ENCODE measurements at places on chromosomes 12 and 14. TPM values are rescaled to one million over a fixed set of nuclear protein-coding genes. Genes with fewer than 3 reads are reported as not detected.

Gene TMPRSS12
- not detected for total RNA-seq

Gene BMP4
- 6.6 TPM for total RNA-seq

Gene CLEC7A
- total RNA-seq, result 10.0 TPM

Gene GLIPR1L2
- 1.8 TPM for total RNA-seq

Gene SYNDIG1L
- 0.28 TPM for total RNA-seq

Gene KCNJ8
- total RNA-seq, result 45.0 TPM

Gene PNMA1
- total RNA-seq, result 36.3 TPM

Gene POTEG
- not detected for total RNA-seq

Gene CLEC9A
- not detected for total RNA-seq

GRCh38 chr12:130117233-130117632, 45.0 kb upstream of the FZD10 start:
- no peak for DNase-seq

DNA sequence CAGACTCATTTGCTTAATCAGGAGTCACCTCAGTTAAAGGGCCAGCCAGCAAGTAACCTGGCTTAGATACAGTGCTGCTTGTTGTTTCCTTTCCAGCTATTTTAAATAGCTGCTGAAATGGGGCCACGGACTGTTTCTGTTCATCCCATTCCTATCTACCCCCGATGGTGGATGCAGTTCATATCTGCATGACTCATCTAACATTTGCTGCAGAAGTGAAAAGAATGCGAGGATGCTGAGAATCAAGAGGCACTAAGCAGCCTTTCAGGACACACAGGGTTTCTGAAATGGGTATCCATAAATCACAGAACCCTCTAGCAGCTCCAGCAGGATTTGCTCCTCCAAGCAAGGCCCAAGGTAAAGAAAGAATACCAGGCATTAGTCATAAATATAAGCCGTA, 60.2 kb upstream of the RTRAF start:
- no peak for DNase-seq

GRCh38 chr12:80567401-80567800, 123.4 kb downstream of the PTPRQ start:
- no peak for DNase-seq

GRCh38 chr12:52622349-52622748, 4.0 kb upstream of the KRT73 start:
- DNase-seq, result no peak

DNA sequence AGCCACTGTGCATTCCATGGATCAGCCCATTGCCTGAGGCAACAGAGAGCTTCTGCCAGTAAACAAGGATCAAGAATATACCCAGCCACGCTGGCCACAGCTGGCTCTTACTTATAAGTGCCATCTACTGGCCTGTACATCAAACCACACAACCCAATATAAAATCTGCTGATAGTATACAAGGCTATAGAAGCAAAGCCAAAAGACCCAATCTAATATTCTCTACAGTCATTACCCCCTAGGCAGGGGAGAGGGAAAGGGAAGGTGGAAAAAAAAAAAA, 4.4 kb upstream of the FAM186B start:
- no peak for DNase-seq

- no peak for DNase-seq
Measured at GRCh38 chr12:21155522-21156351, 24.7 kb downstream of the SLCO1B1 start.

DNA sequence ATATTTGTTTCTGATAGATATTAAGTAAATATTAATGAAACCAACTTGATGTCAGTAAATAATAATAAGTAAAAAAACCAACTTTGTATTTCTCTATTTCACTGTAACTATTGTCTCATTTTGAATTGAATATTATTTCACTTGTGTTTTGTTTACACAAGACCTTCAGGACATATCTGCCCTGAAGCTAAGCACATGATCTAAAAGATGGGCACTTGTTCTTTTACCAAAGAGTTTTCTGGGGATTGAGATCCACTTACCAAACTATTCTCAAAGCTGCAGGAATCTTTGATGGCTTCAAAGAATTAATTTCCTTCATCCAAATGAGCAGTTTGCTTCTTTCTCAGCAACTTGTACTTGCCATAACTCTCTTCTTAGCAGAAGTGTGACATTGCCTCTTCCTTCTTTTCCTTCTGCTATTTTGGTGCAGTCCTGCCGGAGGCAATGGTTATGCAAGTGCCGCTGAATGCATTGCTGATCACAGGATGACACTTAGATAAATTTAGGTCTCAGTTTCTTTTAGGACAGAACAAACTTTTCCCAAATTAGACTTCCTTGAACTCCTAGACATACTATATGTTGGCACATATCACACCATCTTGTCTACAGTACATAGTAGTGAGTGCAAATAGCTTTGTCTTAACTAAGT, 9.2 kb downstream of the FAR2 start:
- peak; percentile 54 for DNase-seq

- DNase-seq, result no peak
Measured at GRCh38 chr12:110993434-110993833, 73.1 kb upstream of the MYL2 start.

DNA sequence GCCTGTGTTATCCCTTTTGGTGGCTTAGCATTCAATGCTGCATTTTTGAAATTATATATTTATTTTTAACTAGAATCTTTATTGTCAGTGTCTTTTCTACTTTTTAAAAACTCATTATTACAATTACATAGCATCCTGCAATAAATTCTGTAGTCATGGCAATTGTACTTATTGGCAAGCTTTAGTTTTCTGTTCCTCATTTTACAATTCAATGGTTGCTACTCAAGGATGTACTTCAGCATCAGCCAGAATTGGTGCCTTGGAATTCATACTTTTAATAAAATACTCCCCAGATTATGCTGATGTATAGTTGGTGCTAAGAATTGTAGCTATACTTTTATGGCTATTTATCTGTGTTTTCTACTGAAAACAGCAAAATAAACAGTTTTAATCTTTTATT, 1756.8 kb upstream of the SEL1L start:
- DNase-seq, result no peak

- no peak for DNase-seq
Measured at GRCh38 chr14:90573385-90574105, 176.7 kb downstream of the CALM1 start.

DNA sequence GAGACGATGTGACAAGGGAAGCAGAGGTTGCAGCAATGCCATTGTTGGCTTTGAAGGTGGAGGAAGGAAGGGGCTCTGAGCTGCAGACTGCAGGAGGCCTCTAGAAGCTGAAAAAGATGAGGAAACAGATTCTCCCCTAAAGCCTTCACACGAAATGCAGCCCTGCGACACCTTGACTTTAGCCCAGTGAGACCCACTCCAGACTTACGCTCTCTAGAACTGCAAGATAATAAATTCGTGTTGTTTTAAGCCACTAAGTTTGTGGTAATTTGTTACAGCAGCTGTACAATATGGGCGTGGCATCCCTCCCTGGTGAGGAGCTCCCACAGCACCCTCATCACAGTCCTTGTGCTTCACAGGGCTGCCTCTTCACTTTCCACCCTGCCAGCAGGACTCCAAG, 53.2 kb downstream of the GOLGA5 start:
- DNase-seq, result no peak

DNA sequence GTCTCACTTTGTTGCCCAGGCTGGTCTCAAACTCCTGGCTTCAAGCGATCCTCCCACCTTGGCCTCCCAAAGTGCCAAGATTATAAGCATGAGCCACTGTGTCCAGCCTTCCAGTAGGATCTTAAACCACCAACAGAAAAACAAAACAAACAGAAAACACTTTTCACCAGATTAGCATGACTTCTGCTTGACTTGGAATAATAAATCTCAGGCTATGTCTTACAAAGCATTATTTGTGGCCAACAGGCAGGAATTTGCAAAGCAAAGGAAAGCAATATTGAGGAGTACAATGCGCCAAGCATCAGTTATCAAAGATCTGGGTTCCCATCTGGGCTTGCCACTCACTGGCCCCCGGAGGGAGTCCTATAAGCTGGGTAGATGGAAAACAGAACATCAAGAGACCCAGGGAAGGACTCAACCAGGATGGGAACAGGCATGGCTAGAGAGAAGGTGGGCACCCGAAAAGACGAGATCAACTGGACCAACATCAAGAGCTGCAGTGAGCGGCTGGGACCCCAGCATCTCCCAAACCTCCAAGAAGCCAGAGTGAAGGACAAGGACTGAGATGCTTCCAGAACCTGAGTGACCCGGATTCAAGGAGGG, 101.2 kb downstream of the TMEM30B start:
- DNase-seq, result no peak

DNA sequence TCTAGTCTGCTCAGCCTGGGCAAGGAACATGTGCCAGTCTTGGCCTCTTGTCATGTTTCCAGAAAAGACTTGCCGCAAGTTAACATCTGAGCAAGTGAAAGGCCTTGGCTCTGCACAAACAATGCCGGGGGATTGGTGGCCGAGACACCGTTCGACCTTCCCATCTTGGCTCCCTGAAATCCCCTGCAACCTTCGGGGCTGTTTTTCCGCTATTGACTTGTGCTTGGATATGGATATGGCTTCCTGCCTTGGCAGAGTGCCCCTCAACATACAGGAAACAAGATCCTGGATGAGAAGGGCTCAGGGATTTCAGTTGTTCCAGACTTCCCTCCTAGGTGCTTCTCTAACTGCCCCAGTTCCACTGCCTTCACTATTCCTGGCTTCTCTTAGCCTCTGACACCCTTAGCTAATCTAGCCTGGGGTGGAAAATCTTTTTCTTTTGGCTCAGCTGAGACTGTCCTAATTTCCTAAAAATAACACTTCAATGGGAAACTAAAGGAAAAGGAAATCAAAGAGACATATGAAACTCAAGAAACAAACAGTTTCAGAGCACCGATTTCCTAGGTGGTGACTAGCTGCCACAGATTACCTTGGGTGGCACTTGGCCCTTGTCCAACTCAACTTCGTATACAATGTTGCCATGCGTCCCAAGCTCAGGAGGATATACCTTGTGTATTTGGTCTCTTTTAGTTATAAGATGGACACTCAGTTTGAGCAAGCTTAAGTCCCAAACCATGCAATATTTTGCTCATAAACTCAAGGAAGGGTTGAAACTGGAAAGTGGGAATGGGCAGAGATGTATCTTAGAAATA, 33.9 kb downstream of the RDH12 start:
- DNase-seq, result peak; percentile 34

DNA sequence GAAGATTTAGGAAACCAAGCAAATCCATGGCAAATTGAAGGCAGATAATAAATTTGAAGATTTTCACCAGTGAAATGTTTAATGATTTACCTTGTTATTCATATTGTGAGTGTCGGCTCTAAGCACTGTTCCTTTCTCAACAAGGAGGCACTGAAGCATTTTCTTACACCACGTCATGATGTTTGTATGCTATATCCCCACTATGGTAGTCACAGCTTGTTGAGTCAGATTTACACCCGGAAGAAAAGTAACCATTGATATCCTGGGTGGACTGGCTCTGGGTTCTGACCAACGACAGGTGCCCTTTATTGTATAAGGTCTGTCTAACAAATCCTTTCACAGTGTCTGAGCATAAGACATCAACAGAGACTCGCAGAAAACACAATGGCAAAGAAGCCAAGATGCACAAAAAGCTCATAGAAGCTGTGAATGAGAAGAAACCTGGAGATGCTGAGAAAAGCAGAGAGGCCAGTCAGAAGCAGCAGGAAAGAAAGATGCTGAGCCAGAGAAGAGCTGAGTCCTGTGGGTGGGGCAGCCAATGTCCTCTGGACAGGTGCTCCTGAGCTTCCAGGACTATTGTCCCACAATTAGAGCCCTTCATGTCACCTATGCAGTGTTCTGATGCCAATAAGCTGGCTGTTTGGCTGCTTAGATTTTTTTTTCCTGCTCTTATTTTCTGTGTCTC, 49.7 kb upstream of the ARHGAP5 start:
- no peak for DNase-seq

Data from right cardiac atrium (tissue), 5 donors.